ENCODE measurements at places on chromosomes 2 and 18. TPM values are rescaled to one million over a fixed set of nuclear protein-coding genes. Genes with fewer than 3 reads are reported as not detected.

Gene TRIP12
- total RNA-seq, result 181 TPM

Gene PLEKHH2
- 7.6 TPM for total RNA-seq

Gene NEU4
- total RNA-seq, result 0.92 TPM

Gene B4GALT6
- 29.5 TPM for total RNA-seq

Gene GPBAR1
- not detected for total RNA-seq

All from diencephalon (tissue), 1 donor.